Fibroblast of skin of scalp (primary cell): ENCODE measurements at places on chromosomes 3 and 15.

DNA sequence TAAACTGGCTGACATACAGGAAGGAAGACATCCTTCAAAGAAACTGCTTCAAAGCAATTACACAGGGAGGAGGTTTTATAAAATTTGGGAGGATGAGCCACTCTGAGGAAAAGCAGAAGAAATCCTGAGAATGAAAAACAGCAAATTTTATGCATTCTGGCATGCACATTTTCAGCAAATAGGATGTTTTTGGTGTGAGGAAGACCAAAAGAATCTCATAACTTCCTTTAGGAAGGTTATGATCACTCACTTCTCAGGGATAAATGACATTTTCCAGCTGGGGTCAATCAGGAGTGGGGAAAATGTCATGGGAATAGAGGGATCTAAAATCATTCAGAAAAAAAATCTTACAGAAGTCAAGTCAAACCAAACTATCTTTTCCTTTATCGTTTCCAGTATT is 371.7 kb upstream of the CNTN6 start:
- peak; percentile 26 for DNase-seq

GRCh38 chr3:170467571-170468147 is 49.0 kb downstream of the CLDN11 start:
- no peak for DNase-seq

DNA sequence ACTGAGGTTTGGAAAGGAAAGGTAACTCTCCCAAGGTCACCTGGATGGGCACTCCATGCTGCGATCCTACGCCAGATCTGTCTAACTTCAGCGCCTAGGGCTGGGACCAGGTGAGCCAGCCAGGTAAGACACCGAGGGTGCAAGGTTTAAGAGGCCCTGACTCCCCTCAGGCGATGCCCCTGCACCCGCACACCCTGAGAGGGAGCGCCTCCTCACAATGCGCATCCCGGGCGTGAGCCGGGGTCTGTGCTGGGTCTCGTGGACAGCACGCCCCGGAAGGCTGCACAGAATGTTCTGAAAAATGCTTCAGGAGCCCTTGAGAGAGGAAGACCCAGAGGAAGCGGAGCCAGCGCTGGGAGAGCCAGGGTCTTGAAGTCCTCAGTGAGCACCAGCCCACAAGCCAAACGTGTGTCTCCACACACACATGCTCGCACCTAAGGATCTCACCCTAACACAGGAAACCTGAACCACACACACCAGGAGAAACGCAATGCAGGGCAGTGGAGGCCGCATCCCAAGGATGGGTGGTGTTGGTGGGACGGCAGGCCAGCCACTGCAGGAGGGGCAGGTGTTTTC is 142.0 kb downstream of the ADAMTS17 start:
- no peak for DNase-seq

- no peak for DNase-seq
Measured at GRCh38 chr15:70165716-70166284, 68.1 kb upstream of the TLE3 start.

- no peak for DNase-seq
Measured at GRCh38 chr15:34927726-34928125, 41.8 kb downstream of the AQR start.

- DNase-seq, result peak; percentile 68
Measured at GRCh38 chr3:185225523-185225922, 28.3 kb downstream of the EHHADH start.

- no peak for DNase-seq
Measured at GRCh38 chr15:58065445-58066041, at the start of gene ALDH1A2. Gene ALDH1A2 (minus strand): TSS chr15:58065711. CDS start chr15:58065650, 61 bp downstream.

DNA sequence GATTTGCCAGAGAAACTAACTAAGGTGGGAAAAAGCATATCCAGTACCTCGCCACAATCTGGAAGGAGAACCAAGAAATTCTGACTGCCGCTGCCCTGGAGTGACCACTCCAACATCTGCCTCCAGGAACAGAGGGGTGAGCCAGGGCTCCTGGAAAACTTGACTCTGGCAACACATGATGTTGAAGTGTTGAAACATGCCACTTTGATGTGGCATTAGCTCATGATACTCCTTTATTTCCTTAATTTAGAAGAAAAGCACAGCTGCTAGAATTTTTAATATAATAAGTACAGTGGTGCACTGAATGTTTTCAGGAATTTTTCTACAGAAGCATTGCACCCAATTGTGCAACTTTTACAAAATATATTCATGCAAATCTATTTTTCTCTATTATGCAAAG is 109.9 kb upstream of the BCL6 start:
- no peak for DNase-seq

DNA sequence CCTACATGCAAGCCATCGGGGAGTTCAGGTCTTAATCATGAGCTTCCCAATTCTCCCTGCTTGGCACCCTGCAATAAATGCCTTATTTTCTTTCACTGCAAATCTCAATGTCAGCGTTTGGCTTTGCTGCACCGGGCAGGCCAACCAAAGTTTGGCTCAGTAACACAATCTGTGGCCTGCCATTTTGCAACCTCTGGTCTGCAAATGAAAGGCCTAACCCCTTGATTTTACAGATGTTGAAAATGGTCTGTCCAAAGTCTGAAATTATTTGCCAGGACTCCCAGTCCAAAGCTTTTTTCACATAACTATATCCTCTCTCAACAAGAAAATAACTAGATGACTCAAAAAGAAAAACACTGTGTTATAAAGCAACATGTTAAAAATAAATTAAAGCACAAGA is 34.0 kb upstream of the LEKR1 start:
- no peak for DNase-seq

- DNase-seq, result no peak
Measured at GRCh38 chr3:13317596-13318320, 102.4 kb downstream of the NUP210 start.

DNA sequence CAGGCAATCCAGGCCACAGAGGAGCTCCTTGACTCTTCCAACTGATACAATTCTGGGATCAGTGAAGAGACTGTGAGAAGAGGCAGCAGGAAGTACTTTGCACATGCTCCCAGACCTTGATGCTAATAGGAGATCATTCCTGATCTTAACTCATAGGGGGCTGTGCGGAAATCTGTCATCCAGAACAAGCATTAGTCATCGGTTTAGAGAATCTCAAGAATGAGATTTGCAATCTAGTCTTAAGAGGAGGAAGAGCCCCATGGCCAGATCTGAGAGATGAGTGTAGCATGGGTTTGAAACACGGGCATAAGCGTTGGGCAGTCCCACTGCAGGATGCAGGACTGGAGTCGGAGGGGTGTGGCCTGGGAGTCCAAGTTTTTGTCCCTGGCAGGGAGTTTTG is 1081.1 kb downstream of the NAALADL2 start:
- peak; percentile 64 for DNase-seq

DNA sequence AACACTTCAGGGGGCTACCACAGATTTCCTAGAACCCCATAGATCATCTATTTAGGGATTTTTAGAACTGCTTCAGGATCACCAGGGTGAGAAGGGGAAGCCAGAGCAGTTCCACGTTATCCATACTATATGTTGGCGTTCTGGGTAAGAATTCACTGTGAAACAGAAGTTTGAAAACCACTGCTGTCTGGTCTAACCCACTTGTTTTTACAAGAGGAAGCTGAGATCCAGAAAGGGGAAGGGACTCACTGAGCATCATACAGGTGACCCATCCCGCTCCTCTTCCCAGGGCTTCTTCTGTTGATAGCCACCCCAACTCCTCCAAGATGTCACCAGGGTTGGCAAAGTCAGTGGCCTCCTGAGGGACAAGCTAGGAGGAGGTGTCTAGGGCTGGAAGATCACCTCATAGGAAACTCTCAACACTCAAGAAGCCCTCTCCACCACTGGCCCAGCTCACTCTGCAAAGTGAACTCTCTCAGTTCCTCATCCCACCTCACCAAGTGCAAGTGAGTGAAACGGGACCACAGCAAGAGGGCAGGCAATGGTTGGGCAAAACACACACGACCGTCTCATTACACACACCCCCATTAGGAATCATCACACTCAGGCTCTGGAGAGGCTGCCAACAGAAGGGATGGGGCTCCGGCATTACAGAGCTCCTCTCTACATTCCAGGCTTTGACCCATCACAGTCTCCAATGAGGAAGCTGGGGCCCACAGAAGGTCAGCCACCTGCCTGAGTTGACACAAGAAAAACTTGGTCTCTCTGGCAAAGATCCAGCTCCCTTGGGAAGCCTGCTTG is 1.8 kb downstream of the DAPK2 start:
- DNase-seq, result no peak

GRCh38 chr3:160140756-160141155 is 84.5 kb upstream of the C3orf80 start:
- no peak for DNase-seq

DNA sequence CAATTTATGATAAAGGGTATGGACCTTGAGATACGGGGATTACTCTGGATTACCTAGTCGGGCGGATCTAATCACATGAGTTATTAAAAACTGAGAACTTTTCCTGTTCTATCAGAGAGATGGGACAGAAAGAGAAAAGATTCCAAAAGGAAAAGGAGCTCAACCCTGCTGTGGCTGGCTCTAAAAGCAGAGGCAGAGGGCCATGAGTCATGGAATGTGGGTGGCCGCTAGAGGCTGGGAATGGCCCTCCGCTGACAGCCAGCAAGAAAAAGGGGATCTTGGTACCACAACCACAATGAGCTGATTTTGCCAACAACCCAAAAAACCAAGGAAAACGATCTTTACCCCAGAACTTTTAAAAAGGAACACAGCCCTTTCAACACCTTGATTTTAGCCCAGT is 210.0 kb downstream of the MAGI1 start:
- DNase-seq, result peak; percentile 61
